ENCODE measurements at places on chromosomes 16 and 17.

DNA sequence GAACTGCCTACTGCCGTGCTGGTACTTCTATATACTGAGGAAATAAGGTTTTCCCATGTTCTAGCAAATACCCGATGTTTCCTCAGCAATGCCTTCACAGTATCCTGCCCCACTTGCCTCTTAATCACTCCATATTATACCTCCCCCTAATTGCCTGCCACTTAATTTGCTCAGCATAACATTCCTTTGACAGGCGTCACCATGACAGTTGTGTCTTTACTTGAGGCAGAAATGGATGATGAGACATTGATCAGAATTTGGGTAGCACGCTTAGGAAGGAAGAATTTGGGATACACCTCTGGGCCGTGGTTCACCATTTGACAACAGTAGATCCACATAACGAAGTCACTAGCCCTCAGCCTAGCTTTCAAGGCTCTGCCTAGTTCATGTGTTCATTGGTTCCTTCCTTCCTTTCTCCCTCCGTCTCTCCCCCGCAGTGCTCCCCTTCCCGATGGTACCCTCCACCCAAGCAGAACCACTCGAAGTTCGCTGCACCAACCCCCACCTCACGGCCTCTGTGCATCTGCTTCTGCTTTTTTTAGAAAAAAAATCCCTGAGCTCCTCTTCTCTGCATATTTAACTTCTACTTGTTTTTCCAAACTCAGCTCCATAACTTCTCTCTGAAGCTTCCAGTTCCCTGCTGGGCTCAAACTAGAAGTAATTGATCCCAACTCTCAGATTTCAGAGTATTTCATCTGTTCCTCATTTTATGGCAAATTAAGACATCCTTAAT is 19.4 kb downstream of the IQCK start:
- DNase-seq = no peak

GRCh38 chr16:51473091-51473490 is 322.0 kb upstream of the SALL1 start:
- no peak for DNase-seq

DNA sequence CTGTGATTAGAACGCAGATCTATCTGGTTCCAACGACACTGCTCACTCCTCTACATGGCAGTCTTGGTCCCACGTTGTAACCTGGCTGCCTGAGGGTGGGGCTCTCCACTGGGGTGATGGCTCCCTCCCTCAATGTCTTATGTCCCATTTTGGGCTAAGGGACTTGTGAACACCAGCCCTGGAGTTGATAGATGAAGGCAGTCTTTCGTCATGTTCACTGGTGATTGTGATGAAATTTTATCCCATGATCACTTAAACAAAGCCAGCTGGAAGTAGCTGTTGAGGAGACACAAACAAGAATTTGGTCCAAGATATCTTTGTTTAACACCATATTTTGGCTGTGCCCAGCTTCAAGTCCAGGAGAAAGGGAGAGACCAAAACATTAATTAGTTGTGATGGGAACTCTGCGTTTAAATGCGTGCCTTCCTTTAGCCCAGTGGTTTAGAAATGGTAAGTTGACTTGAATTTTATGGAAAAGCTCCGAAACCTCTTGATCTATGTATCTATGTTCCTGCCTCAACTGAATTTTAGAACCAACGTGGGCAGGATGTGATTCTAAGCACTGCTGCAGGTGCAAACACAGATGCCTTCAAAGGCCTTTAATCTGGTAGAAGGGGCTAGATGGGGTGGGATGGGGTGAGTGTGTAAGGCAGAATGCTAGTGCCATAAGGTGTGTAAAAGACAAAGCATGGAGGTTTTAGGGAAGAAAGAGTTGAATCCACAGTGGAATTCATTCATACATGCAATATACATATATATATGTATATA is 186.8 kb upstream of the IRX3 start:
- no peak for DNase-seq

DNA sequence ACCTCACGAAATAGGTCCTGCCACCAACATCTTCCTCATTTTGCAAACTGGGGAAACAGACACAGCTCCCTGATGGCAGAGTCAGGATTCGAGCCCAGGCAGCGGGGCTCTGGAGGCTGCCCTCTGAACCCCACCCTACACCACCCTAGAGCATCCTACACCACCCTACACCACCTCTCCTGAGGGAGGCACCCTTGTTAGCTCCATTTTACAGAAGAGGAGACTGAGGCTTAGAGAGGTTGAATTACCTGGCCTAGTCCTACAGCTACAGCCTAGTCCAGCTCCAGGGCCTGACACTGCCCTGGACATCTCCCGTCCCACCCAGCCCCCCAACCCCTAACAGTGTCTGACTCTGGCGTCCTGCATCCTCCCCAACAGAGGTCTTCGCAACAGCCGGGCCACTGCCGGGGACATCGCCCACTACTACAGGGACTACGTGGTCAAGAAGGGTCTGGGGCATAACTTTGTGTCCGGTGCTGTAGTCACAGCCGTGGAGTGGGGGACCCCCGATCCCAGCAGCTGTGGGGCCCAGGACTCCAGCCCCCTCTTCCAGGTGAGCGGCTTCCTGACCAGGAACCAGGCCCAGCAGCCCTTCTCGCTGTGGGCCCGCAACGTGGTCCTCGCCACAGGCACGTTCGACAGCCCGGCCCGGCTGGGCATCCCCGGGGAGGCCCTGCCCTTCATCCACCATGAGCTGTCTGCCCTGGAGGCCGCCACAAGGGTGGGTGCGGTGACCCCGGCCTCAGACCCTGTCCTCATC is 3.2 kb upstream of the NECAB2 start:
- DNase-seq = no peak

GRCh38 chr17:72562615-72563188 is 441.9 kb downstream of the SOX9 start:
- no peak for DNase-seq

DNA sequence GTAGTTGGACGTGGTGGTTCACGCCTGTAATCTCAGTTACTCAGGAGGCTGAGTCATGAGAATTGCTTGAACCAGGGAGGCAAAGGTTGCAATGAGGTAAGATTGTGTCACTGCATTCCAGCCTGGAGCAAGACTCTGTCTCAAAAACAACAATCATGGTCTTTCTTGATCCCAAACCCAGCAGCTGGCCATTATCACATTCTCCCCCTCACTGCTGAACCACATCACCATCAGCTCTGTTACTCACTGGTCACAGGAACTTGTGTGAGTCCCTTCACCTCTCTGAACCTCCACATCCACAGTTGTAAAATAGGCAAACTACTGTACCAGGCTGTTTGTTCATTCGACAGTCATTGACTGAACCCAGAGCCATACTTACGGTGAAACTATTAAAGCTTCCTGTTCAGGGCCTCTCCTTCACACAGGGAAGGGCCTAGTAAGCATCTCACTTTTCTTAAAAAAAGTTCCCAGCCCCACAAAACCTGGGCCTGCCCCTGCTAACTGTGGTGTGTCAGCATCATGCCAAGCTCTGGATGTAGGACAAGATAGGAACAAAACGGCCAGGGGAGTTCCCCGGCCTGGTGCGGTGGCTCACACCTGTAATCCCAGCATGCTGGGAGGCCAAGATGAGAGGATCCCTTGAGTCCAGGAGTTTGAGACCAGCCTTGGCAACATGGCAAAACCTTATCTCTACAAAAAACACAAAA is 104.7 kb downstream of the COPRS start:
- no peak for DNase-seq

DNA sequence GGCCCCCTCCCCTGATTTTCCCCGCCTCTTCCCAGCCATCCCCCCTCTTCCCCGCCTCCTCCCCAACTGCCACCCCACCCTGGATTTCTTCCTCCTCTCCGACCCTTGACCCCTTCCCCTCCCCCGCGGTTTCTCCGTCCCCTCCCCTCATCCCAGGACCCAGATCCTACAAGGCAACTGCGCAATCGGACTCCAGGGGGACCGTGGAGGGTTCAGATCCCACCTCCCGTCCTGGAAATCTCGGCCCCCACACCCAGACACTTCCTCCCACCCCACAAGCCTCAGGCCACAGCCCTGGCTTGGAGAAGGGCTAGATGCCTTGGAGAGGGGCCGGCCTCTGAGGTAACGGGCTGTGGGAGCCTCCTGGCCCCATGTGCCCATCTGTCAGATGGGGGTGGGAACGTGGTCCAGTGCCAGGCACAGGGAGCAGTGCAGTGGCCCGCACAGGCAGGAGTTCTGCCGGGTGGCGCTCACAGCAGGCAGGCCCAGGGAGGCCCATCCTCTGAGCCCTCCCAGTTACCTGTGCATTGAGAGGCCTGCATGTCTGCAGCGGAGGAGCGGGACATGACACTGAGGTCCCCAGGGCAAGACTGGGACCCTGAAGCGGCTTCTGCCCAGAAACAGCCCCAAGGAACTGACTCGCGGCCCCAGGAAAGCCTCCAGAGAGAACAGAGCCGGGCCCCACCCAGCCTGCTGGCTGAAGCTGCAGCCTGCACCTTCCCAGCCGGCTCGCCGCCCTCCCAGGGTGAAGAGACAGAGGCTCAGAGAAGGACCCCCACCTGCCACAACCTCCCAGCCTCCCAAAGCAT is 16.7 kb downstream of the ZNF423 start:
- no peak for DNase-seq

DNA sequence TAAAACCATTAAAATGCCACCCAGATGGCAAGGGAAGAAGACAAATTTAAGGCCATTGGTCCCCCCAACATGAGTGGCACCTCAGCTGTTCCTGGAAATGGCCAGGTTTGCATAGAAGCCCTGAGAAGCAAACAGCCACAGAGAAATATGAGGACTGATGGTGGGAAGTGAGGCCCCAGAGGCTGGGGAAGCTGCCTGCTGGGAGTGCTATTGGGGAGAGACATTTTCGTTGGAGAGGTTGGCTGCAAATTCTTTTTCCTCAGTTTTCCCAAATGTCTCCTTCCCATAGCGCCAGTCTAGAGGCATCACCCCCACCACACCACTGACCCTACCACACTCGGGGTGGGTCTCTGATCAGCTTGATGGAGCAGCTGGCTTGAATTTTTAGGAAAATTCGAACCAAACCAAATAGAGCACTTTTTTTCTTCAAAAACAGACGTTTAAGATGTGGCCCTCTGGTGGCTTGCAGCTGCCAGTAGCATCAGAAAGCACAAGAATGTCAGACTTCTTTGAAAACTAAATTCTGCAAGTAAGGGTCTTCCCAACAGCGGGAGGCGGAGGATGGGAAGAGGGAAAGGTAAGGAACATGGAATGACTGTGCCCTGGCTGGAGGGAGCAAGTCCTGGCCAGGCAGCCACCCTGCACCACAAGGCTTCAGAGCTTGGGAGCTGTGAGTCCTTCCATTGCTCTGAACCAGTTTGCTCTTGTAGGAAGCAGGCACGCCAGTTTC is 13.2 kb upstream of the SLC12A3 start:
- DNase-seq = no peak

- no peak for DNase-seq
Measured at GRCh38 chr17:5629128-5629527, 44.8 kb upstream of the NLRP1 start.

DNA sequence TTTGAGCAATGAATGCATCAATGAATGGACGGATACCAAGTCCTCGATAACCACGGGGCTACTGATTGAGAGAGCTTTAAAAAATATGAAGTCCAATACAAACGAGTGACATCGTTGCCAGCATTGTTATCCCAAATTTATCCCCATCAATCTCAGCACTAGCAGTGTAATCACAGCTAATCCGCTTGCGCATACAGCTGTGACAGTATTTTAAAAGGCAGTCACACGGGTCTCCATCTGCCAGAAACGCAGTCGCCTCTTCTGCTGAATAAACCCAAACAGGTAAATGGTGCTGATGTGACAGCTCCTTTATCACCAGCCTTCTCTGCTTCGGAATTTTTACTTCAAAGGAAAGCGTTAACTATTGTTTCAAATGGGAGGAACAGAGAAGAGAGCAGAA is 311.1 kb downstream of the XYLT1 start:
- no peak for DNase-seq

DNA sequence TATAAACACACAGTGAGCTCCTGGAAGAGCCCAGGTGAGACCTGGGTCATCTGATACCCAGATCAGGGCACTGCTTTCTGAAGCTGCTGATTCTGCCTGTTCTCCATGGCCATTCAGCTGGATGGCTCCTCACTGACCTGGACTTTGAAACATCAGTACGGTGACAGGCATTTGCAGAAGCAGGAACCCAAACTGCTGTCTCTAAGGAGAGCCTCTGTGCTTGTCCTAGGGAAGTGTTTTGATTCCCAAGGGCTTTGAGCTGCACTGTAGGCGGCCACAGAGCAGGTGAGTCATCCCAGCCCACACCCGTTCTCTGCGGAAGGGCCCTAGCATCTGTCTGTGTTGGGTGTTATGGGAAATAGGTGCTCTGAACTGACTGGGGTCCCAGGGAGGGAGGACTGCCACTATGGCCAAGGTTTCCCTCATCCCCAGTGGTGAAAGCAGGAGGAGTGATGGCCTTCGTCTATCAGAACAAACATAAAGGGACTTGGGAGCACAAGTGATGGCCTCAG is 60.7 kb upstream of the ADCY9 start:
- DNase-seq = no peak

- DNase-seq = peak; percentile 15
Measured at GRCh38 chr16:67177743-67178699, 5.7 kb downstream of the MATCAP1 start.

DNA sequence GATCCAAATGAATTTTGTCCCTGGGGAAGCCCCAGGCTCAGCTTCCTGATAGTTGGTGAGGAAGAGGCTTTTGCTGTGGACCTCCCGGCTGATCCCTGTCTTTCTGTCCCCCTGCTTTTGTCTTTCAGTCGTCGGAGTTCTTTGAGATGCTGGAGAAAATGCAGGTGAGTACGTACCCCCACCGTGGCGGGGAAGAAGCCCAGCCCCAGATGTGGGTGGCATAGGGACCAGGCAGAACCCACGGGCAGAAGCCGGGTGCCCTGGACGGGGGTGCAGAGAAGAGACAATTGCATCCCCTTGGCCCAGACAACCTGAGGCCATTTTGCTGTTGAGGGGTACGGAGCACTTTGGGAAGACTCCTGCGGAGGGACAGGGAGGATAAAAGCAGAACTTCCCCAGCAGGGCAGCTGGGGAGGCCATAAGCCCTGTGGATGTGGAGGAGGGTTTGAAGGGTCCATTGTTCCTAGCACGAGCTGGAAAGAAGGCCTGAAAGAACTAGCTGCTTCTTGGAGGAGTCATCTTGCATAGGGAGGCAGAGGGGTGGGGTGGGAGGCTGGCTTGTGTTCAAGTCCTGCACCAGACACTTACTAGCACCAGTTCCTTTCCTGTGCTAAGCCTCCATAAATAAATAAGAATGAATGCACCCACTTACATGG is 105.6 kb downstream of the OR1D5 start:
- no peak for DNase-seq

GRCh38 chr16:70689970-70690891 is 4.4 kb upstream of the MTSS2 start:
- no peak for DNase-seq

Measured in activated naive CD4-positive, alpha-beta T cell (primary cell).